Renal cortex interstitium (tissue), 15 donors: ENCODE measurements at places on chromosomes 6 and 20. TPM values are rescaled to one million over a fixed set of nuclear protein-coding genes. Genes with fewer than 3 reads are reported as not detected.

The KIF16B gene
- polyA plus RNA-seq: 21.7 TPM

The SALL4 gene
- polyA plus RNA-seq: 7.8 TPM

The HRH3 gene
- polyA plus RNA-seq: not detected

The PPP1R16B gene
- polyA plus RNA-seq: 7.4 TPM

The CYP21A2 gene
- polyA plus RNA-seq: 1.0 TPM

The RUNX2 gene
- polyA plus RNA-seq: 2.4 TPM

The METTL24 gene
- 13.4 TPM for polyA plus RNA-seq

The RBPJL gene
- 0.20 TPM for polyA plus RNA-seq

The IL17F gene
- 0.56 TPM for polyA plus RNA-seq

The SIRPA gene
- polyA plus RNA-seq: 27.9 TPM

The C6orf58 gene
- 1.9 TPM for polyA plus RNA-seq

The CST7 gene
- polyA plus RNA-seq: 0.34 TPM

DNA sequence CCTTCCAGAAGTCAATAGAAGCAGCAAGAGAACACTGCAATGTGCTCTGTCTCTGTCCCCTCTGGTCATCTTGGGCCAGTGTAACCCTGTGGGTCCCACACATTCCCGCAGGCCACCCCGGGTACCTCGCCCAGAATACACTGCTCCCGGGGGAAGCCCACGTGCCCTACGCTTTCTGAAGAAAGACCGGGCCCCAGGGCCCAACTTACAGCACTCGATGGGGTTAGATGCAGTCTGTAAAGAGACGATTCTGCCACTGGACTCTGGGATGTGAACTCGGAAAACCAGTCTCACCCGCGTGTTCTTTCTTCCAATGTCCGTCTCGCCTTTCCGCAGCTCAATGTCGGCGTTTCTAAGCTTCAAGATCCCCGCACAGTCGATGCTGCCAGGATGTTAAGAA is 68.7 kb downstream of the NFATC2 start:
- no peak for DNase-seq

DNA sequence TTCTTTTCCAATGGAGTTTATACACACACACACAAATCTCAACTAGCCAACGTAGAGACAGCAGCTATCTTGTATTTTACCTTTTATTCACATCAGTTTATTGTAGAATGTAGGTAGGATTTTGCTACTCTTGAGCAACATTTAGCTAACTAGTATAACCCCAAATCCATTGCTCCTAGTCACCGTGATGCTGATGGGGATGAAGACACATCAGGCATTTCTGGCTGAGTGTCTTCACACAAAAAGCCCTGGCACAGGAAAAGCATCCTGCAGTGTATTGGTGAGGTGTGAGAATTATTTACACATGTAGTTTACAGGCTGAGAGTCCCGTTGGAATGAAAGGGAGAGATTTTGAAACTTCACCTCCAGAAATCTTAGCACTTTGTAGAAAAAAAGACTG is 65.9 kb upstream of the FBXL4 start:
- no peak for DNase-seq

DNA sequence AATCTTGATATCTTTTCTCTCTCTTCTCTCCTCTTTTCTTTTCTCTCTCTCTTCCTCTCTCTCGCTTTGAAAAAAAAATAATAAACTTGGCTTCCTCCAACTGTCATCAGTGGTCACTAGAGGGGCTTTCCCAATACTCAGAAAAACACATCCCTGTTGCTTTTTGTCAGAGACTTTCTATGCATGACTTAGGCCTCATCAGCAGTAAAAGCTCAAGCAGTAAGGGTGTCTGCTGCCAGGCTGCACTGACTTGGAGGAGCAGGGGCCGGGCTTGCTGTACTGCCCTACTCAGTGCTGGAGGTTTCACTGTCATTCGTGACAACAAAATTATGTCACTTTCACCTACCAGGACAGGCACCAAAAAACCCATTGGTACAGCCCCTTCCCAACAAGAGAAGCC is 272.0 kb downstream of the ADGB start:
- DNase-seq: no peak

- DNase-seq: peak; percentile 53
These were observed 265.0 kb downstream of the ADGRG6 start for GRCh38 chr6:142566628-142567396.

- no peak for DNase-seq
These were observed 141.3 kb upstream of the CARMIL1 start for GRCh38 chr6:25137916-25138232.

- no peak for DNase-seq
These were observed 81.6 kb downstream of the FAM120B start for GRCh38 chr6:170388113-170388512.

DNA sequence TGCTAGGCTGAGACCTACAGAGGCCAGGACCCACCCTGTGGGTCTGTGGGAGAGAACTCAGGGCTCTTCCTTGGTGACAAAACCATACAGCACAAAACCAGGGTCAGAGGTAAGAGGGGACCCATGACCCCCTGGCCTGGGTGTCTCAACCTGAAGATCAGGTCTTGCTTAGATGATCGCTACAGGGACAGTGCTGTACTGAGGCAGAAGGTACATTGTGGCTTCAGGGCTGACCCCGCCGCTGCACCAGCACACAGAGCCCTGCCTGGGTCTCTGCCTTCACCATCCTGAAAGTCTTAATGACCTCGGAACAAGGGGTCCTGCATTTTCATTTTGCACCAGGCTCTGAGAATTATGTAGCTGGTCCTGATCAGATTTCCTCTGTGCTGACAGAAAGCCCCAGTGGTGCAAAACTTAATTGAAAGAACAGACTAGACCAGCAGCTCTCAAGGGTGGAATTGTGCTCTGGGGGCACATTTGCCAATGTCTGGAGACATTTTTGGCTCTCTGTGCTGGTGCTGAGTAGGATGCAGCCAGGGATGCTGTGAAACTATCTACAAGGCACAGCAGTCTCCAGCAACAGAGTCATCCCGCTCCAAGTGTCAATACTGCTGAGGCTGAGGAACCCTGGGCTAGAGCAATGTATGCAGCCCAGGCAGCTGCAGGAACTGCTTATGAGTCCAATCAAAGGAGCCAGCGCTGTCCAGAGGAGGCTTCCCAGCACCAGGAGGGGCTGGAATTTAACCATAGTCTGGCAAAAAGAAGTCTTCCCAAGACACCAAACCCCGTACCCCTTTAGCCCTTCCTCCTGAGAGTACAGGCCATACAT is 254.9 kb downstream of the ERMARD start:
- no peak for DNase-seq

DNA sequence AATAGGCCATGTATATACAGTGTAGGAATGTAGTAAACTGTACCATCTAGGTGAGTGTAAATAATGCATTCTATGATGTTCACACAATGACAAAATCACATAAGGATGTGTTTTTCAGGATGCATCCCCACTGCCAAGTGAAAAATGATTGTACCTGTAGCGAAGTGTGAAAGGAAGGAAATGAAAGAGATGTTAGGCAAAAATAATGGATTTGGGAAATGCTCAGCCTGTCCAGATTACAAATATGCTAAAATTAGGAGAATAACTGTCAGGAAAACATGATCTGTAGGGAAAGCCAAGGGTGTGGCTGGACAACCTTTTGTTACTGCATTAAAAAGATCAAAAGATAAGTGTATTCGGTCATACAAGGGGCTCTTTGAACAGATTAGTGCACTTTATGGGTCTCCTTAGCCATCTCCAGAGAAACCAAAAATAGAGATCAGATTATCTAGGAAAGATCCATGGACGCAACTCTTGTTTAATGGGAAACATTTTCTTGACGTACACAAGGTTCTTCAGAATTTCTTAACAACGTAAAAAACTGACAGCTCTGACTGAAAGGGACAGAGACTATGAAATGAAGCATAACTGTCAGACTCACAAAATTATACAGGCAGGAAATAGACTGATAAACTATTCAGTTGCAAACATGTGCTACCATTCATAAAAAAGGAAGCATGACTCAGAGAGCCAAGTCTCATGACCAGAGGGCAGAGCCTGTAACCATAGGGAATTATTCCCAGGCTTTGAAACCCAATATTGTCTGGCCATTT is 253.6 kb upstream of the RAB32 start:
- no peak for DNase-seq

GRCh38 chr6:37576336-37576737 is 76.6 kb upstream of the CCDC167 start:
- DNase-seq: no peak

DNA sequence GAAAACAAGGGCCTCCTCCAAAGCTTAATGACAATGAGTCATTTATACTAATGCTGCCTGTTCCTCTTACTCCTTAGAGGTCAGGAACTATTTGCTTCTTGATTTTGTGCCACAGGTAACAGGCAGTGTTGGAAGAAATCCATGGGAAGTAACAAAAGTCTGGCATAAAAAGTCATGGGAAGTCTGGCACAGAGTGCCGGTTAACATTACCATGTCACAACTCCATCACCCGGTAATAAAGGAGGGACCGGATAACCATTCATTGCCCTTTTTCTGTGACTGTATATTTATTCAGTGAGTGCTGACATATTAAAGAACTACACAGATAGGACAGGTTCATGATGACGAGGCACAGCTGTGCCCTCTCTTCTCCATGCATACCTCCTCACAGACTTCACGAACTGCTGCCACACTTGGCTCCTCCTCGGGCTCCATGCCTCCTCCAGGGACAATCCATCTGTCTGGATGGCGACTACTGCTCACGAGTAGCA is 50.9 kb downstream of the NUDT3 start:
- peak; percentile 43 for DNase-seq

DNA sequence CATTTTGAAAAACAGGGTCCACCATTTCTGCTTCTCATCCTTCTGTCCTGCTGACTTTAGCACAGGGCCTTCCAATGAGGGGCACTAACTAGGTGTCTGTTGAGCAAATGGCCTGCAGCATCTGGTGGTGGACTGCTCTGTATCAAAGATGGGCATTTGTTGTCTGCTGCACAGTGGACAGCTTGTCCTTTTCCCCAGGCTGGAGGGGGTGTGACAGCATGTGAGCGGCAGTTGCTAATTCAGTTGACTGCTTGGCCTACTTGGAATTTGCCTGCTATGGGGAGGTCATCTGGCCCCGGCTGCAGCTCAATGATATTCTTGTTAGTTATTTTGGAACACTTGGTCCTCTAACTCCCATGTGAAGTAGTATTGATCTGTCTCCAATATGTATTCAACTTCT is 93.7 kb downstream of the SH3BGRL2 start:
- DNase-seq: no peak

DNA sequence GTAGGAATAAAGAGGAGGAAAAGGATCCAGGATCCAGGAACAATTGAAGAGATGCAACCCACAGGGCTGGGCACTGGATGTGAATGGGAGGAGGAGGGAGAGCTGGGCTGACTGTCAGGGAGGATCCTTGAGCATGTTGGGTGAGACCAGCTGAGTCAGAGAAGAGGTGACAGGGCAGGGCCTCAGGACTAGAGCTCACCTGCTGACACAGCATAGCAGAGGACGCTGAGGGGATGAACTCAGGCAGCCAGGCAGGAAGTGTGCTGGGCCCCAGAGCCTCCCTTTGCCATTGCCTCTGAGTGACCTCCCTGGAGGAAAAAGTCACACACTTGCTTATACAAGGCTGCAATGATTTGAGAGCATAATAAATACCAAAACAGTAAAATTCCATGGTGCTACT is 72.3 kb downstream of the ZNF133 start:
- DNase-seq: no peak

- no peak for DNase-seq
These were observed 324.2 kb downstream of the BMP2 start for GRCh38 chr20:7091655-7092054.

GRCh38 chr6:92231171-92231701 is 1188.1 kb downstream of the EPHA7 start:
- no peak for DNase-seq

DNA sequence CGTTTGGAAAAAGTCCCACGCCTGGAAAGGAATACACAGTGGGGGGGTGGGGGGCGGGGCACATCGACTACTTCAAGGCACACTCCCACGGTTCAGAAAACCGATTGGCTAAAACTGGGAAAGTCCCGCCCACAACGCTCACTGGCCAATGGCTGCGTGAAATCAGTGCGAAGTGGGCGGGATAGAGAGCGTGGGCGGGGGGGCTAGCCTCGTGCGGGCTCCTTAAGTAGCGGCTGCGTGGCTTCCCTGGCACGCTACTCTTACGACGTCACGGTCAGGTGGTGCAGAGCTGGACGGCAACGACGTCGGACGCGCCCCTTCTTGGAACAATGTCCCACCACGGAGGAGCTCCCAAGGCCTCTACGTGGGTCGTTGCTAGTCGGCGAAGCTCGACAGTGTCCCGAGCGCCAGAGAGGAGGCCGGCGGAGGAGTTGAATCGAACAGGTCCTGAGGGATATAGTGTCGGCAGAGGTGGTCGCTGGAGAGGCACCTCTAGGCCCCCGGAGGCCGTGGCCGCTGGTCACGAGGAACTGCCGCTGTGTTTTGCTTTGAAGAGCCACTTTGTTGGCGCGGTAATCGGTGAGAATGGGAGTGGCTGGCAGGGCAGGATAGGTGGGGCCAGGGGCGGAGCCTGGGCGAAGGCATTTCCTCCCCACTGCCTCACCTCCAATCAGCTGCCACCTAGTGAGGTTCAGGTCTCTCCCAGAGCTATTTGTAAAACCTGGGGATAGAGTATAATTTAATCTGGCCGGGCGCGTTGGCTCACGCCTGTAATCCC is at the start of gene DDX43:
TSS of gene DDX43 (plus strand) at position 252 of the 778 bp plus-strand sequence. CDS start at position 330, 78 bp downstream.
- no peak for DNase-seq

GRCh38 chr6:33974471-33974870 is 170.7 kb upstream of the MLN start:
- no peak for DNase-seq

GRCh38 chr6:96014846-96015517 is 792 bp upstream of the FUT9 start:
- peak; percentile 2 for DNase-seq

DNA sequence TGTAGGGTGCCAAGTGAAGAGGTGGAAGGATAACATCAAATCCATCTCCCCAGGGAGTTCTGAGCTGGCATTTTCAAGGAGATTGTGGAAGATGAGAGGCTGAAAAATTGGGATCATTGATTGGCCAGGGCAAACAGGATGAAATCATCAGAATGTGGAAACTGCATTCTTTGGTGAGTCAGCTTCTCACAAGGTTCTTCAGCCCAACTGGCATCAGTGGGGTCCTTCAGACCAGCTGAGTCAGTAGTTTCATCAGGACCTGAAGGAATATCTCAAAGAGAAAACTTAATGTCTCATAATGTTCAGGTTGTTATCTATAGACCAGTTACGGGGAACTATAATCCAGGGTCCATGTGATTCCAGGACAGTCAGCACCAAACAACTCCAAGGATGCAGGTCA is 195.8 kb downstream of the HAO1 start:
- no peak for DNase-seq

DNA sequence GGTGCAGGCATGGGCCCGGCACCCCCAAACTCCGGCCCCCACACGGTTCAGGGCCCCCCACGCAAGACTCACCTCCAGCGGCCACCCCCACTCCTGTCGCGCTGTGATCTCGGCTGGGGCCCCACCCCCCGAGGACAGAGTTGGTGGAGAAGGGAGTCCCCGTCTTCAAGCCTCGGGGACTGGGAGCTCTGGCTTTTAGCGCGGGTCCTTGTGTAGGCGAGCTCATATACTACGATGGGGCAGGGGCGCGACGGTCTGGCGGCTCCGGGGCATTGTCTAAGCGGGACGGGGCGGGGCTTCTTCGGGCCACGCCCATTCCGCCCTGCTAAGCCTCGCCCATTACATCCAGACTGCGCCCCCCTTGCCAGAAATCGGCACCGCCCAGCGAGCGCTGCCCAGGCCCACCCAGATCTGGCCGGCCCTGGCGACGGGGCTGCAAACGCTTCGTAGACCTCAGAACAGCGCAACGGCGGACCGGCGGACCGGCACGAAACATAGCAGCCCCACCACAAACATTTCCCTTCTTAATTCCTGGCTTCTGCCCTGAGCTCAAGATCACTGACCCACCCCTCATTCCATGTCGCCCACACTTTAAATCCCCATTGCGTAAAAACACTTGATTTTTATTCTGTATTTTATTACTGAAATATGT is 1.0 kb upstream of the DDAH2 start:
- DNase-seq: peak; percentile 91
